ENCODE measurements at places on chromosomes 11 and 22.

DNA sequence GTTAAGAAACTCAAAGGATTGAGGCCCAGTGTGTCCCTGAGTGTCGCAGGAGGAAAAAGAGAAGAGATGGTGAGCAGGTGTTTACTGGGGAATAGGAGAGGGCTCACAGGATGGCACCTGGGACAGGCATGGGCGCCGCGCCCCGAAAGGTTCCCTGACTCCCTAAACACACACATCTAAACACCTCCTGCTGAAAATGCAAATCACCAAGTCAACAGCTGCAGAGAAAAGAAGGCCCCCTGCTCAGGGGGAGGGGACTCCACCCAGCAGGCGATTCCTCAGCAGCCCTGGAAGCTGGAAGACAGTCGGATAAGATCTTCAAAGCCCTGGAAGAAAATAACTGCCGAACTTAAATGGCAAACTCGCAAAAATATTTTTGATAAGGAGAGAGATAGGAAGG, 377.2 kb downstream of the BRD1 start:
- DNase-seq, result no peak

- no peak for DNase-seq
Measured at GRCh38 chr11:47329431-47329986, 23.0 kb downstream of the MYBPC3 start.

DNA sequence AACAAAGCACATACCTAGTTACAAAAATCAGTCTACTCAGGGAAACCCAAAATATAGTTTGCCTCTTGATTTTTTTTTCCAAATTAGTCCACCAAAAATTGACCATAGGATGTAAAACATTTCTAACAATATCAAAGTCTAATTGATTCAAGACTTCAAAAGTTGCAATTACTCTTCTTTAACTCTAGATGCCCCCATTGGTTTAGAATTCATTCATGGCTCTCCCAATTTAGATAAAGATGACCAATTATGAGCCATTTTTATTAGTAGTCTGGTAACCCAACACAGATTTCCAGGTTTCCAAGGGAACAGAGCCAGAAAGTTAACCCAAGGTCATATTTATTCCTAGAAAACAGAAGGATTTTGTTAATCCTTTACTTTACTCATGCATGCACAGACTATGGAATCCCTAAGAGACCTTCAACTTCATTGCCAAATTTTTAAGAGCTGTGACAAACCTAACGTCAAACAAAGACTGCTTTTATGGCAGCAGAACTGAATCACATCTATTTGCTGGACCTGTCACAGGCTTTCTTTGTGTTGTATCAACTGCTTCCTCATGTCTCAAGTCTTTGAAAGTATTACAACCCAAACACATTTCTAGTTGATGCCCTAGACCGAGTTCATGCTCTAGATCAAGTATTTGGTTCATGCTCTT, 55.3 kb downstream of the C22orf42 start:
- no peak for DNase-seq

- DNase-seq, result no peak
Measured at GRCh38 chr11:35354644-35355043, 64.7 kb downstream of the SLC1A2 start.

- no peak for DNase-seq
Measured at GRCh38 chr11:131833366-131833765, 463.0 kb downstream of the NTM start.

DNA sequence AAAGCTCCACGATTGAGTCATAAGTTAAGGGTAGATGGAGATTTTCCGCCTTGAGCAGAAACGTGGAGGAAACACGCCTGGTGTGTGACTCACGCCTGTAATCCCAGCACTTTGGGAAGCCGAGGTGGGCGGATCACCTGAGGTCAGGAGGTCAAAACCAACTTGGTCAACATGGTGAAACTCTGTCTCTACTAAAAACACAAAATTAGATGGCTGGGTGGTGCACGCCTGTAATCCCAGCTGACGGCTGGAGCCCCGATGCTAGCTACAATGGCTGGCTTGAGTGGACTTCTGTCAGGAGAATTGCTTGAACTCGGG, 17.3 kb upstream of the DGCR8 start:
- DNase-seq, result no peak

DNA sequence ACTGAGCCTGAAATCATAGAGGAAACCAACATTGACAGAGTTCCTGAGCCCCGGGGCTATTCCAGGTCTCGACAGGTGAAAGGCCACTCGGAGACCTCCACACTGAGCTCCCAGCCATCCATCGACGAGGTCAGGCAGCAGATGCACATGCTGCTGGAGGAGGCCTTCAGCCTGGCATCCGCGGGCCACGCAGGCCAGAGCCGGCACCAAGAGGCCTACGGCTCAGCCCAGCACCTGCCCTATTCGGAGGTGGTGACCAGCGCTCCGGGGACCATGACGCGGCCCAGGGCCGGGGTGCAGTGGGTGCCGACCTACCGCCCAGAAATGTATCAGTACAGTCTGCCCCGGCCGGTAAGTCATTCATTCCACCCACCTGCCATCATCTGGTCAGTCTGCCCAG, 54.9 kb downstream of the C11orf91 start:
- no peak for DNase-seq

GRCh38 chr22:50546326-50547262, 895 bp downstream of the KLHDC7B start:
- no peak for DNase-seq

- DNase-seq, result no peak
Measured at GRCh38 chr11:80686889-80687288, 1246.1 kb upstream of the TENM4 start.

- DNase-seq, result no peak
Measured at GRCh38 chr11:11876458-11876857, 34.7 kb downstream of the USP47 start.

DNA sequence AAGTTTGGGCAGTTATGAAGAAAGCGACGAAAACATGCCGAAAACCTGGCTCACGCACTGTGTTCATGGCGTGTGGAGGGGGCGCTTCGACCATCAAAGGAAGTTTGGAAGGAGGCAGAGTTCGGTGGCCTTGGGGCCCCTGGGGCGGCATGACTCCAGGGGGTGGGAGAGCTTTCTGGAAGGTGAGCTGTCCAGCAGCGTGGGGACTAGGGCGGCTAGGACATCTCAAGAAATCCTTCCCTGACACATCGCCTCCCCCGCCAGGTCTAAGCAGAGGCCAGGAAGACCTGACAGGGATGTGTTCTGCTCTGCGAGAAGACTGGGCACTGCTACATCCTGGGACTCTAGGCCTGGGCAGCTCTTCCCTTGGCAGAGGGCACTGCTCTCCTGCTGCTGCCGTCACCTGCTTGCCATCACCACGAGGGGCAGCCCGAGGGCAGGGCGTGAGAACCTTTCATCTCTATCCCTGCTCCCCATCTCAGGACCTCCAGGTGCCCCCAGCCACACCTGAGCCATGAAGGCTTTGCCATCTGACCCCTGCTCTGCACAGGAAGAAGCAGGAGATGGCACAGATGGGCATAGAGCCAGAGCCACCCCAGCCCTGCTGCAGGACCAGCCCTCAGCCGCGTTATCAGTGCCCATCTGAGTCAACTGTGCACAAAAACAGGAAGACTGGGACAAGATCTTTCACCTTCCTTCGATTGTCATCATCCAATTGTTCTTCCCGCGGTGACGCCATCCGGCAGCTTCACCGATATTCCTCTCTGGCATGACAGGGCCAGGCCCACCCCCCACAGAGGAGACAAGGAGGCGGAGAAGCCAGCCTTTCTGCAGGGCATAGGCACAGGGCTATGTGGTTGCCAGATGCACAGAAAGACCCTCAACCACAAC, 12.7 kb downstream of the LINC01488 start:
- no peak for DNase-seq

DNA sequence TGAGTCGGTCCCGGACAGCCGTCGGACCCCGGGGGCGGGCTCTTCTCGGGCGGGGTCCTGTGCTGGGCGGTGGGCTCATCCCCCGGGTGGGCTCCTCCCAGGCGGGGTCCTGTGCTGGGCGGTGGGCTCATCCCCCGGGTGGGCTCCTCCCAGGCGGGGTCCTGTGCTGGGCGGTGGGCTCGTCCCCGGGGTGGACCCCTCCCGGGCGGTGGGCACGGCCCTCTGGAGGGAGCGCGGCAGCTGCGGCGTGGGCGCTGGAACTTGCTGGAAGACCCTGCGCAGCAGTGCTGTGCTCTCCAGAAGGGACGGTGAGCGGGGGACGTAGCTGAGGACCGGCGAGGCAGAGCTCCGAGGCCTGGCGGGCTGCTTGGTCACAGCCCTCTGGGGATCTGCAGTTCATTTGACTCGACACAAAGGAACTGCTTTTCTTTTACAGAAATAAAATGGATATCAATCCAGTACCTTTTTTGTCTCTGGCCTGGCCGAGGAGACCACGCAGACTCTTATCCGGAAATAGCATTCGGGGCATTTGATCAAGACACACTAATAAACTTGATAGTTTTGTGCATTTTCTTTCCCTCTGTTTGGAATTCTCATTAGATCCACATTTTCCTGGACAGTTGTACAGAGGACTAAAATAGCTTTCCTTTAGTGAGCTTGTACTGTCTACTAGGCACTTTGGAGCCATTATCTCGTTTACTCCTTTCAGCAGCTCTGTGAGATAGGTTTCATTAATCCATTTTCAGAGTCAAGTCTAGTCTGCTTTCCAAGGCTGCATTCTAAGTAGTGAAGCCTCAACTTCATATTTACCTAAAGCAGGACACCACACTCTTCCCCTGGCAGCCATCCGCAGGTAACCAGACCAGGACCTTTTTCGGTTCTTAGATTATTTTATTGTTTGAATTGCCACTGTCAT, 812 bp downstream of the JAM3 start:
- peak; percentile 4 for DNase-seq

DNA sequence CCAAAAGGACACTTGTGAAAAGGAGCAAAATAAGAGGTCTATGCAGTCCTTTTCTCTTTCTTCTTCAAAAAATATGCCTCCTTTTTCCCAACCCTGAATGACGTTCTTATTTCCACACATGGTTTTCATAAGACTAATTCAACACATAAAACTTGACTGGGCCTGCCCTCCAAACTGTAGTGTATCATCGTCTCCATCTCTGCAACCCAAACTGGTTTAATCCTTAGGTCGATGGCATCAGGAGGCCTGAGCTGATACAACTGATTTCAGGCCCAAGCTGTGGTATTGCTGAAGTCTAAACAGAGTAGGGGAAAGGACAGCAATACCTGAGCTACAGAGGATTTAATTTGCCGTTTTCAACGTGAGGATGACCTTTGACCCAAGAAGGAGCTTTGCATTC, 130.0 kb upstream of the MTNR1B start:
- DNase-seq, result no peak

GRCh38 chr11:33068611-33069340, 29.4 kb downstream of the TCP11L1 start:
- DNase-seq, result no peak

GRCh38 chr22:22576244-22576988, 17.4 kb upstream of the PRAME start:
- no peak for DNase-seq

GRCh38 chr11:120217941-120218694, 7.3 kb downstream of the OAF start:
- DNase-seq, result no peak

DNA sequence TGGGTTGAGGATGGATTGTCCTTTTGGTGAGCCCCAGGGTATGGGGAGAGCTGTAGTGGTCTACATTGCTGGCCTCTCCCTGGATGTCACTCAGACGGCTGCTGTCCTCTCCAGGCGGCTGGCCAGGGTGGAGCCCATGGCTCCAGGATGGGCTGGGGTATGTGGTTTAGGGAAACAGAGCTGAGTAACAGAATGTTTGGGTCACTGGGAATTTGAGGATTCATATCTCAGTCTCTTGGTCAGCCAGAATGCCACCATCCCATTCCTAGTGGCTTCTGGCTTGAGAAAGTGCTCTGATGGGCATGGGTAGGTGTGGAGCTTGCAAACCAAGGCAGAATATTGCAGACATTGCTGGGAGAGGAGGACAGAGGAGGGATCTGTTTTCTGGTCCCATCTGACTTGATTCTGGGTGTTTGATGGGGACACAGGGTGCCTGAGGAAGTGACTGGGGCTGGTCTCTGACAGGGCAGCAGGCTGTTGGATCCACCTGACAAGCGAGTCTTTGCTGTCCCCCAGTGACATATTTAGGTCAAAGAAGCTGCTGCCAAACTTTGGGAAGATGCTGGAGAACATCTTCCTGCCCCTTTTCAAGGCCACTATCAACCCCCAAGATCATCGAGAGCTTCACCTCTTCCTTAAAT, 41.4 kb downstream of the AMPD3 start:
- no peak for DNase-seq

DNA sequence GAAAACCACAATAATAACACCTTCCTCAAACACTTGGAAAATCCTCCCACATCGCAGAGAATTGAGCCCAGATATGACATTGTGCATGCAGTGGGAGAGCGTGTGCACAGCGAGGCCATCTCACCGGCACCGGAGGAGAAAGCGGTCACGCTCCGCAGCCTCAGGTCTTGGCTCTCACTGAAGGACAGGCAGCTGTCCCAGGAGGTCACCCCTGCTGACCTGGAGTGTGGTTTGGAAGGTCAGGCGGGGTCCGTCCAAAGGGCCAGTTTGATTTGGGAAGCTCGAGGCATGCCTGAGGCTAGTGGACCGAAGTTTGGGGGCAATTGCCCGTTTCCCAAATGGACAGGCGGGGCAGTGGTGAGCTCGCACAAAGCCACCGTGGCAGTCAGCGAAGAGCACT, 86.7 kb downstream of the KIAA1671 start:
- no peak for DNase-seq

- DNase-seq, result no peak
Measured at GRCh38 chr11:68657021-68657780, 27.1 kb upstream of the GAL start.

GRCh38 chr11:129333873-129334272, 41.8 kb upstream of the BARX2 start:
- DNase-seq, result no peak

GRCh38 chr22:39940757-39941305, 19.4 kb upstream of the TMA7B start:
- DNase-seq, result no peak

DNA sequence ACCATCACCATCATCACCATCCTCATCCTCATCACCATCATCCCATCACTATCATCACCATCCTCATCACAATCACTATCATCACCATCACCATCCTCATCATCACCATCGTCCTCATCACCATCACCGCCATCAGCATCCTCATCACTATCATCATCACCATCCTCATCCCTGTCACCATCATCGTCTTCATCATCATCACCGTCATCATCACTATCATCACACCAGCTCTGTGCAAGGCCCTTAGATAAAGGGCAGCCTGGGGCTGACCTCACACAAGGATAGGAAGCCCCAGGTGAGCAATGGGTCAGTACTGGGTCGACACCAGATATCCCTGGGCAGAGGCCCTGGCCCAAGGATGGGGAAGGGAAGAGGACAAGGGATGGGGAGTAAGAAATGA, 16.1 kb downstream of the RTN4R start:
- DNase-seq, result no peak

DNA sequence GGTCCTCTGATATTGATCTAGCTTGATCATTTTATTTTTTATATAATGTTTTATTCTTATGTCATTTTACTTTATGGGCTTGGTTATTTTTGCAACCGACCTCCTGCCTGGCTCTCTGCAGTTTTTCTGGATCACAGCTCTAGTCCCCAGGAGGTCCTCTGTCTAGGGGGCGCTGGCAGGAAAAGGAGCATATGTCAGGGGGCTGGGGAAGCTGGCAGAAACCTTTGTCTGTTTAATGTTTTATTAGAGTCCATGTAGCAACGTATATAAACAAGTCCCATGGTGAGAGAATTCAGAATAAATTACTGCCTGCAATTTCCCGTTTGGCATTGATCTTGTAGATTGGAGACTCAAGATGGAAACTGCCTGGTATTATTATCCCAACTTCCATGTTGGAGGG, 133.5 kb upstream of the ZBED5 start:
- DNase-seq, result no peak

- DNase-seq, result no peak
Measured at GRCh38 chr11:8040261-8040920, 40.6 kb upstream of the TUB start.

- DNase-seq, result no peak
Measured at GRCh38 chr11:110069158-110069737, 23.9 kb upstream of the ZC3H12C start.

- DNase-seq, result peak; percentile 17
Measured at GRCh38 chr22:23751441-23751996, 607 bp upstream of the ZNF70 start.

Measured in stimulated activated naive B cell treated with anti-CD40 and anti-IgM and Interleukin-4, amounts not matched to agents 10 μg/mL and 1 μg/mL and 100 μg/mL, for 72 hours (primary cell).